ENCODE measurements at places on chromosomes 13 and 19.

- no peak for DNase-seq
Observed at GRCh38 chr13:47109028-47109427, 212.2 kb upstream of the HTR2A start.

DNA sequence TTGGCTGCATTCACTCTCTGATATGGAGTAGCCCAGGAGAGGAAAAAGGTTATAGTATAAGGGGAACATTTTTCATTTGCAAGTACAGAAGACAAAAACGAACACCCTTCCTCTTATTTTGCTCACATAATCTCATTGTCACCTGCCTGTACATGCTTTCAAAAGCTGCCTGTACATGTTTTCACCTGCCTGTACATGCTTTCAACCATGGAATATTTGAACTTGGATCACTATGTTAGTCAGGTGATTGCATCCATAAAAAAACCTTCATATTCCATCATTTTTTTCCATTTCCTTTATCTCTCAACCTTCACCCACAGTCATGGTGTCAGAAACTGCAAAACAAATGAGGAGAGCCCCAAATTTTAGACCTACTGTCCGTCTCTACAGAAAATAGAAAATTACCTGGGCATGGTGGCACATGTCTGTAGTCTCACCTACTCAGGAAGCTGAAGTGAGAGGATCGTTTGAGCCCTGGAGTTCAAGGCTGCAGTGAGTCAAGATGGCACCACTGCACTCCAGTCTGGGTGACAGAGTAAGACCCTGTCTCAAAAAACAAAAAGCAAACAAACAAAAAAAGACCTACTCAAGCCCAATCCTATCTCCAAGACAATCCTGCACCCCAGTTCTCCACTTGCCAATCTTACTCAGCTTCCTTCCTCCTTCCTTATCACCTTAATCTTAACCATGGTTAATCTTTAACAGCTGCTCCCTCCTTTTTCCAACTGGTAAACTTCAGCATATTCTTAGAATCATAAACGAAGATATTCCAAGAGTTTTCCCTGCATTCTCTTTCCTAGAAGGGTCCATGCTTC is 11.6 kb downstream of the IGFL2 start:
- DNase-seq: no peak

DNA sequence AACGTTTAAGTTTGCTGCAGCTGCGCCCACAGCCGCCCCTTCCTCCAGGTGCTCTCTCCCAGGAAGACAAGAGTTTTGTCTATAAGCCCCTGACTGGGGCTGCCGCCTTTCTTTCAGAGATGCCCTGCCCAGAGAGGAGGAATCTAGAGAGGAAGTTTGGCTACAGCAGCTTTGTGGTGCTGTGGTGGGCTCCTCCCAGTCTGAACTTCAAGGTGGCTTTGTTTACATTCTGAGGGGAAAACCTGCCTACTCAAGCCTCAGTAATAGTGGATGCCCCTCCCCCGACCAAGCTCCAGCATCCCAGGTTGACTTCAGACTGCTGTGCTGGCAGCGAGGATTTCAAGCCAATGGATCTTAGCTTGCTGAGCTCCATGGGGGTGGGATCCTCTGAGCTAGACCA is 6.4 kb upstream of the ERICH6B start:
- no peak for DNase-seq

DNA sequence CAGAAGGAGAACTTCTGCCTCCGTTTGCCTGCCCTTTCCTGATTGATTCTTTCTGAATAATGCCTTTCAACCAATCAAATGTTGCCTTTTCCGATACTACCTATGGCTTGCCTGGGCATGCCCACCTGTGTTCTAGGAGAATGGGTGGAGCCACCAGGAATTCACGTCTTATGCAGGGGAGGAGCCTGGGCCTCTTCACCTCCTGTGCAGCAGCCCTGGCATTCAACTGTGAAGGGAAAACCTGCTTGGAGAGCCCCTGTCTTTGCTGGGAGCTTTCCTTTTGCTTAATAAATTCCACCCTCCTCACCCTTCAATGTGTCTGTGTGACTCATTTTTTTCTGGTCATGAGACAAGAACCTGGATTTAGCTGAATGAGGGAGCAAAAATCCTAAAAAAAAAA is 730.7 kb downstream of the UQCRFS1 start:
- no peak for DNase-seq

DNA sequence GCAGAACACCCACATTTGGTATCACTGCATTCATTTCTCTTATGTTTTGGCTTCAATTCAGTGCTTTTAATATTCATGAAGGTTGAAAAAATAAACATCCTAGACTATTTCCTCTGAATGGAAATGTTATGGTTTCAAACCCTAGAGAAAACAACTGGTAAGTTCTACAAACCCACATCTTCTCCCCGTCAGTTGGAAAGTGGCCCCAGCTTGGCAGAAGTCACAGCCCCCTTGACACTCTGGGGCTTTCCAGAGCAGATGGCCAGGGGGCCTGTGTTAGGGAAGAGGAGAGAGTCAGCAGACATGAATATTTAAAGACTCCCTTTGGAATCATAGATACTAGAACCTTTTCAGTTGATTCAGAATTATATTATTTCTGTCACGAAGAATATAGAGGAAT is 123.9 kb downstream of the SHISA2 start:
- no peak for DNase-seq

GRCh38 chr19:8576273-8576993 is 809 bp downstream of the MYO1F start:
- DNase-seq: no peak

DNA sequence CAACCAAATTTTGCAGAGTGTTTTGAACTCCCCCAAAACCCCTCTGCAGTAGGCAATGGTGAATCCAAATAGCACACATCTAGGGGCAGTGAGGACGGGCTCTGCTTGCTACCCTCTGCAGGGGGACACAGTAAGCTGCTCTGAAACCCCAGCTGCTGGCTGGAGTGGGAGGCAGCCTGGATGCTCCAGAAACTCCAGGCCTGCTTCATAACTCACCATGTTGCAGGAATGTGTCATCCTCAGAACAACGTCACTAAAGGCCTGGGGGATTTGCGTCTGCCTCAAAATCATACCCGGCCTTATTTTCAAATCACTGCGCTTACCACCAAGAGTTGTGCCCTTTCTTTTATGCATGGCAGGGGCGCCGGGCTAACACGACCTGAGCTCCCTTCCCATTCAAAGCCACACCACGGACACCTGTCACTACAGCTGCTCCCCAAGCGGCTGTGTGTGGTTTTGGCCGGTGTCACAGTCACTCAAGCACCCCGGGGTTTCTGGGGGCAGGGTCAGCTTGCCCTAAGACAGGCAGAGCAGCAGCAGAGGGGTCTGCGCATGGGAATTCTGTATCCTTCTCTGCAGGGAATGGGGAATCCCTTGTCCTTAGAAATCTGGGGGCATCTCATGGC is 93.9 kb downstream of the TSHZ3 start:
- no peak for DNase-seq

GRCh38 chr19:7674010-7675005 is 2.6 kb upstream of the MCEMP1 start:
- peak; percentile 72 for DNase-seq

- no peak for DNase-seq
Observed at GRCh38 chr19:46845959-46846459, 4.6 kb downstream of the AP2S1 start.

GRCh38 chr19:55680339-55681130 is 5.5 kb downstream of the EPN1 start:
- no peak for DNase-seq

GRCh38 chr13:21522847-21523246 is 63.7 kb upstream of the ZDHHC20 start:
- no peak for DNase-seq

GRCh38 chr19:42407085-42407815 is 17.2 kb upstream of the CNFN start:
- DNase-seq: no peak

GRCh38 chr13:97327086-97327485 is 105.0 kb downstream of the MBNL2 start:
- no peak for DNase-seq

- no peak for DNase-seq
Observed at GRCh38 chr19:41529484-41530183, 46.3 kb upstream of the CEACAM21 start.

DNA sequence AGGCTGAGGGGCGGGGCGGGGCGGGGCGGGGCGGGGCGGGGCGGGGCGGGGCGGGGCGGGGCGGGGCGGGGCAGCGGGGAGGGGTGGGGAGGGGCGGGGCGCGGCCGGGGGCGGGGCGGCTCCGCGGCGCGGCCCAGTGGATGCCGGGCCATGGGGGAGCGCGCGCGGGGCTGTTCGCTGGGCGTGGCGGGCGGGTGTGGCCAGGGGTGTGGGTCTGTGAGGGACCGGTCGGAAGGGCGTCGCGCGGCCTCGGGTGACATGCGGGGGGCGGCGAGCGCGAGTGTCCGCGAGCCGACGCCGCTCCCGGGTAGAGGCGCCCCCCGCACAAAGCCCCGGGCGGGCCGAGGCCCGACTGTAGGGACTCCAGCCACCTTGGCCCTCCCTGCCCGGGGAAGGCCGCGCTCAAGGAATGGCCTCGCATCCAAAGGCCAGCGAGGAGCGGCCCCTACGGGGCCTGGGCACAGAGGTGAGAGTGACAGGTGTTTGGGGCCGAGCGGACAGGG is at the start of gene ZFP28:
Gene ZFP28 (plus strand): TSS at position 188 of the 503 bp plus-strand sequence. CDS start 71 bp downstream, at position 259.
- DNase-seq: no peak

DNA sequence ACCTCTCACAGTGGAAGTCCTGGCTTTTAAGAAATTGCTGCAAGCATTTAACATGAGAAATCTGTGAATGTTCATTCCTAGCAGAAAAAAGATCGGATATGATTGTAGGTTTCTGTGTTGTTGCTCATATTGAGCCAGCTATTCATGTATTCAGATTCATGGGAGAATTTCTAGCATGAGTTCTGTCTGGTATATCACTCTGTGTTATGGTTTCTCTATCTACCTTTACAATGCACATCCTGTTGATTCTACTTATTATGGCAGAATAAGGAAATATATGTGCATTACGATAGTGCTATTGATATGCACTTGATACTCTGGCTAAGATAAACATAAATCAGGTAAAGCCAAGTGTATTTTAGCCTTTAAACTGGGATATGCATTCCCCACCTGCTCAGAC is 138.2 kb downstream of the KCNRG start:
- DNase-seq: no peak

- DNase-seq: no peak
Observed at GRCh38 chr19:49498475-49498874, 2.2 kb downstream of the RPS11 start.

- no peak for DNase-seq
Observed at GRCh38 chr19:3433313-3433712, 47.0 kb downstream of the SMIM24 start.

GRCh38 chr13:95226476-95226875 is 74.8 kb downstream of the ABCC4 start:
- DNase-seq: no peak

GRCh38 chr19:3338541-3339181 is 27.7 kb upstream of the NFIC start:
- no peak for DNase-seq

DNA sequence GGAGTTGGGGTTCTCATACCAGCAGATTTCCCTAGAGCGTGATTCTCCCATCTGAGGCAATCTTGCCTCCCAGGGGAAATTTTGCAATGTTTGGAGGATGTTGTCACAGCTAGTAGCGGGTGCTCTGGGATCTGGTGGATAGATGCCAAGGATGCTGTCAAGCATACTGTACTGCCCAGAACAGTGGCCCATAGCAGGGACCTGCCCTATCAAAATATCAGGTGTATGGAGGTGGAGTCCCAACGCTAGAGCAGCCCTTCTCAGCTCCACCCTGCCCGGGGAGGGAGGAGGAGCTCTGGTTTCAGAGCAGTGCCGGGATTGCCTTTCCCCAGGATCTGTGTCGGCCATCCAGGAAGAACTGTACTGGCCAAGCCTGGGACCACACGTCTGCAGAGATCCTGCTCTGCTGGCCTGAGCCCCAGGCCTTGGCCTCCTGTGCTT is 10.9 kb upstream of the QTRT1 start:
- DNase-seq: no peak

DNA sequence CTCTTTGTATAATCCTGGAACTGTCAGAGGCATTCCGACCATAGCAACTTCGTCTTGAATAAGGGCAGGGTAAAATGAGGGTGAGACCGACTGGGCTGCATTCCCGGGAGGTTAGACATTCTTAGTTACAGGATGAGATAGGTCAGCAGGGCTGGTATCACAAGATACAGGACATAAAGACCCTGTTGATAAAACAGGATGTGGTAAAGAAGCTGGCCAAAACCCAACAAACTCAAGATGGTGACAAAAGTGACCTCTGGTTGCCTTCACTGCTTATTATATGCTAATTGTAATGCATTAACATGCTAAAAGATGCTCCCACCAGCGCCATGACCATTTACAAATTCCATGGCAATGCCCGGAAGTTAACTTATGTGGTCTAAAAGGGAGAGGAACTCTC is 27.7 kb upstream of the MBNL2 start:
- DNase-seq: peak; percentile 48

GRCh38 chr19:372306-372890 is 27.8 kb upstream of the MIER2 start:
- DNase-seq: no peak

DNA sequence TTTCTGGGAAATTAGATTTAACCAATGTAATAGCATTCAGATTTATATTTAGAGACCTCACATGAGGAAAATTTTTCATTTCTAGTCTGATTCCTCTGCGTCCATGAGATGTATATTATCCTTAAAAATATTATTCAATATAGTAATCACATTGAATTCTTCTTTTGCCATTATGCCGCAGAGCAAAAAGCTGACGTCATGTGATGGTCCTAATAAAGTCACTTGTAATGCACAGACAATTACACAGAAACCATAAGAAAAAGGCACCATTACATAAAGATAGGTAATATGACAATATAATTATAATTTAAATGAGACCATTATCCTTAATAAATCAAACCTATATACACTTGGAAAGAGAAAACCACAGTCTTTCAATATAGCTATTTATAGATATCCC is 1021.5 kb downstream of the PCDH9 start:
- no peak for DNase-seq

GRCh38 chr13:102235689-102236088 is 166.2 kb downstream of the FGF14 start:
- DNase-seq: no peak

GRCh38 chr13:101308247-101309013 is 107.9 kb downstream of the NALCN start:
- no peak for DNase-seq

- no peak for DNase-seq
Observed at GRCh38 chr13:113666951-113667701, at the start of gene GRK1. Gene GRK1, plus strand, starts transcription at chr13:113667219. Its CDS starts 168 bp downstream, at chr13:113667387.

DNA sequence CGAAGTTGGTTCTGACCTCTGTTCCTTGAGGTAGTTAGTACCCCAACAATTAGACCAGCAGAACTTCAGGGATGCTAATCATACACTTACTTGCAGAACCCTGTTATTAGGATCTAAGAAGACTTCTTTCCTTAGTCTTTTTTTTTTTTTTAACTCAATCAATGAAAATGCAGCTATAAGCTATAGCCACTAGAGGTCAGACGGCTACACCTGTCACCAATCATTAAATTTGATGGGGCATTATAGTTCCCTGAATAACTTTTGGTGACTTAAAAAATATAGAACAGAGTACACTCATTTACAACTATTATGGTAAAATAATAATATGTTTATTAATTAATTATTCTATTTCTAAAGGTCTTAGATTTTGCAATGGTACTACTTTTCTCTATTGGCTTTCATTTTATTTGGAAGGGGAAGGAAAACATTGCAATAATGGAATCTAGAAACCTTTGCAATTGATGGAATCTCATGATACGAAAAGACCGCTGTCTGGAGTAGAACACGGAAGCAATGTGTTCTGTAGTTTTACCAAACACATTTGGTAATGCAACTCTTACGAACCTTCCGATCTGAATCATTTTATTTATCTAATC is 483.2 kb downstream of the DIAPH3 start:
- DNase-seq: peak; percentile 7

- no peak for DNase-seq
Observed at GRCh38 chr19:47633996-47634395, 25.1 kb downstream of the BICRA start.
